HFF-Myc (cell line): ENCODE measurements at places on chromosomes 12 and 14.

DNA sequence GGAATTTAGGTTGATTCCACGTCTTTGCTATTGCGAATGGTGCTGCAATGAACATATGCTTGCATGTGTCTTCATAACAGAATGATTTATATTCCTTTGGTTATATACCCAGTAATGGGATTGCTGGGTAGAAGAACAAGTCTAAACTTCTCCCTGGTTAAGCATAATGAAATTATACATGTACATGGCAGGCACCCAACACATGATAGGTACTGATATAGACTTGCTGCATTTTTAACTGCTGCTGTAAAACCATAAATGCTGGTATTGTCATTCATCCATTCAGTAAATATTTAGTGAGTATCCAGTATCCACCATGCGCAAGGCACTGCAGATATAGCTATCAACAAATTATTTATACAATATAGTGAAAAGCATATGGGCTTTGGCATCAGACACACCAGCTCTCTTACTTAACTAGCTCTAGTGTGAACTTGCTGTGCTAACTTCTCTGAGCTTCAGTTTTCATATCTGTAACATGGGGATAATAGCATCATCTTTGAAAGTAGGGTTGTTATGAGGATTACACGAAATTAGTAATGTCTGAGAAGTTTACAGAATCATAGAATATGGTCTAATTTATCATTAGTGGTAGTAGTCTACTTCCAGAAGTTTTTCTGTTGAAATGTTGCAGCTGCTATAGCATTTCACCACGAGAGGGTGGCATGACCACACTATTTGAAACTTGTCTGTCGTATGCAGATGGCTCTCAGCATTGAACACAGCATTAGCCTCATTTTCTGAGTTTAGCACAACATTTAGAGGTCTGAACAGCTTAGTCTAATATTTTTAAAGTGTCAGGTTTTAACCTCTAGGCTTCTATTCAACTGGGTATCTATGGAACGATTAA lies 32.0 kb upstream of the SEL1L start:
- no peak for DNase-seq

DNA sequence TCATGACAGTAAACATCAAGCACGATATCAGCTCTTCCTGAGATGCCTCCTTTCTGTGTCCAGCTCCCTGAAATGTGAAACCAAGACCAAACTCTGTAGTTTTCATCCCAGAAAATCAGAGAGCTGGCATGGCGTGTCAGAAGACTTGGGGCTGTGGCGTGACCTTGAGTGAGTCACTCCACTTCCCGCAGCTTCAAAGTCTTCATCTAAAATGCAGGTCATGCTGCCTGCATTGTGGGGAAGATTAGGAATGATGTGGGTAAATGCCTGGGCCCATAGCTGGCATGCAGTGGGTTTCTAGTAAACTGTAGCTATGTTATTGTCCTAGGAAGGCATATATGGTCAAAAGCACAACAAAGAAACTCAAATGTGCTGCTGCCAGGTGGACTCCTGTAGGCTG lies 28.8 kb downstream of the OAS2 start:
- no peak for DNase-seq

DNA sequence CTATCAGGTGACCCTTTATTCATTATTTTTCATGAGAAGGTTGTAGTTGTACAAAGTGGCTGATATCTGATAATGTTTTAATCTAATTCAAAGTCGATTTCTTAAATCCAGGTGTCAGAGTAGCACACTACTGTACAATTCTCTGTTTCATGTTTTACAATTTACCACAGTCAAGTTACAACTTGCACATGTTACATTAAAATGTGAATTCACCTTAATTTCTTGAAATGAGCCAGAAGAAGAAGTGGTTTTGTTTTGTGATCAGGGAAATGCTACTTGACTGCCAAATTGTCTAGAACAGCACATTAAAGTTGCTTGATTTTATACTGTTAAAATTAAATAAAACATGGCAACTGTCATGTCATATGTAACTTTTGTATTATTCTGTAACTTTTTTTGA lies 23.2 kb downstream of the LRRK2 start:
- no peak for DNase-seq

- peak; percentile 92 for DNase-seq
Observed at GRCh38 chr14:22824711-22825359, 4.9 kb upstream of the MRPL52 start.

DNA sequence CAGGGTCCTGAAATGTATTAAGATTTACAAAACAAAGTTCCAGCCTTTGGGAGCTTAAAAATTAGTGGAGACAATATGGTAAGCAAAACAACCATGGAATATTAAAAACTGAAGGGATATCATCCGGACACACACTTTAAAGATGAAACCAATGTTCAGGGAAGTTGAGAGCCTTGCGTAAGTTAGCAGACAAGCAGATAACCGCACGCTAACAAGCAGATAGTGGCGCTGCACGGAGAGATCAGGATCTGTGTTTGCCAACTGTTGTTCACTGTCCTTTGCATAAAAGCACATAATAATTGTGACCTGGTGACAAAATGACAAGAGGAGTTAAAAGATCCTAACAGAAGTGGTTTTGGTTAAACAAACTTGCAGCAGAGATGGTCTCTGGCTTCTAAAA lies 14.3 kb upstream of the TMEM229B start:
- DNase-seq: no peak

GRCh38 chr14:72782817-72783216 lies 111.1 kb downstream of the DPF3 start:
- DNase-seq: no peak

- DNase-seq: no peak
Observed at GRCh38 chr14:96202441-96203094, 2.1 kb upstream of the BDKRB2 start.

DNA sequence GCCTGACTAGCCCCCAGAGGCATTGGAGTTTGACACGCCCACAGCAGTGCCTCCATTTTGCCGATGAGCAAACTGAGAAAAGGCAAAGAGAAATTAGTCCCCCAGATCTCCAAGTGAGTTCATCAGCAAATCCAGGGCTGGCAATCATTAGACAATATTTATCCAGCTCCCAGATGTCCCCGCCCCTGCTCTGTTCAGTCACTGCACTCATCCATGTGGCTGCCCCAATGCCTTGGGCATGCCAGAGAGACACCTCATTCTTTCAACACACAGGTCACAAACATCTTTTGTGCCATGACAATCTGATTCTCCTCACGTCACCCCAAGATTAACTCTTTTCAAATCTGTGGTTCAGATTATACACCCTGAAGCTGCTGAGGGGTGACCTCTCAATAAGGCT lies 43.5 kb downstream of the DPF3 start:
- DNase-seq: no peak
